Activated naive CD8-positive, alpha-beta T cell treated with anti-CD3 and anti-CD28 coated beads for 36 hours (primary cell): ENCODE measurements at places on chromosomes 3 and 15.

GRCh38 chr3:50300681-50301254, 1.6 kb upstream of the HYAL3 start:
- no peak for DNase-seq

DNA sequence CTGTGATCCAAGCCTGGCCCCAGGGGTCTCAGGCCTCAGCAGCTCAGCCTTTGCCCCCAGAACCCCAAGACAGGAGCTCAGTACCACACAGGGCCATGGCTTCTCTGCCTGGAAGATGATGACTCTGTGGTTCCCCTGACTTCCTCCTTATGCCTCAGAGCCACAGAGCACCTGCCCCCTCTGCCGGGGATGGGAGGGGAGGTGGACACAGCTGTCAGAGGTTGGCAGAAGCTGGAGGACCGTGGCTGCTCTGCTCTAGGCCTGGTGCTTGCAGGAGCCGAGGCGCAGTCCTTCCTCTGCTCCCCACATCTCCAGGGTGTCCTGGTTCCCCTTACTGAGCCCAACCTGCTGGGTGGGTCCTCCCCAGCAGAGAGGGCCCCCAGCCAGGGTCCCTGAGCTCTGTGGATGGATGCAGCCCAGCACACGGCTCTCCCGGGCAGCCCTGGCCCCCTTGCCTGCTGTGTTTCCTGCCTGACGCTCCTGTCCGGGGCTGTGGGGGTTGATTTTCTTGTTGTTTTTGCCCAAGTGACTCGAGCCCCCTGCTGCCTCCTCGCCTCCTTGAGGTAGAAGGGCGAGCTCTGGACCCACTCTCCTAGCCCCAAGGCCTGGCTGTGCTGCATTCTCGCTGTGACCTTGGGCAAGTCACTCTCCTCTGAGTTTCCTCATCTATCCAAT, 36.6 kb downstream of the PSTPIP1 start:
- DNase-seq = no peak

DNA sequence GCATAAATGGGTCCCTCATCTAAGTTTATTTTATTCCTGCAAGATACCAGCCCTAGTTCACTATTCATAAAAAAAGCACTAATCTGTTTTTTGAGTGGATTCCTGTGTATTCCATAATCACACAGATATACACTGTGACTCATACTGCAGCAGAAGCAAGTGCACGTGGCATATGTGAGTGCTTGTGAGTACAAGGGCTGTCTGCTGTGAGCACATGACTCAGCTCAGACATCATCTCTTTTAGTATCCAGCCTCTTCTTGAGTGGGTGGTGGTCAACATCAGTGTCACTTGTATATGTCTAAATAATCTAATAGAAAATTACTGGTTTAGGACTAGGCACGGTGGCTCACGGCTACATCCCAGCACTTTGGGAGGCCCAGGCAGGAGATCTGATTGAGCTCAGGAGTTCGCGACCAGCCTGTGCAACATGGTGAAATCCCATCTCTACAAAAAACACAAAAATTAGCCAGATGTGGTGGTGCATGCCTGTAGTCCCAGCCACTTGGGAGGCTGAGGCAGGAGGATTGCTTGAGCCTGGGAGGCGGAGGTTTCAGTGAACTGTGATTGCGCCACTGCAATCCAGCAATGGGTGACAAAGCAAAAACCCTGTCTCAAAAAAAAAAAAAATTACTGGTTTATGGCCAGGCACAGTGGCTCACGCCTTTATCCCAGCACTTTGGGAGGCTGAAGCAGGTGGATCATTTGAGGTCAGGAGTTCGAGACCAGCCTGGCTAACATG, 49.8 kb downstream of the NIPA2 start:
- no peak for DNase-seq

DNA sequence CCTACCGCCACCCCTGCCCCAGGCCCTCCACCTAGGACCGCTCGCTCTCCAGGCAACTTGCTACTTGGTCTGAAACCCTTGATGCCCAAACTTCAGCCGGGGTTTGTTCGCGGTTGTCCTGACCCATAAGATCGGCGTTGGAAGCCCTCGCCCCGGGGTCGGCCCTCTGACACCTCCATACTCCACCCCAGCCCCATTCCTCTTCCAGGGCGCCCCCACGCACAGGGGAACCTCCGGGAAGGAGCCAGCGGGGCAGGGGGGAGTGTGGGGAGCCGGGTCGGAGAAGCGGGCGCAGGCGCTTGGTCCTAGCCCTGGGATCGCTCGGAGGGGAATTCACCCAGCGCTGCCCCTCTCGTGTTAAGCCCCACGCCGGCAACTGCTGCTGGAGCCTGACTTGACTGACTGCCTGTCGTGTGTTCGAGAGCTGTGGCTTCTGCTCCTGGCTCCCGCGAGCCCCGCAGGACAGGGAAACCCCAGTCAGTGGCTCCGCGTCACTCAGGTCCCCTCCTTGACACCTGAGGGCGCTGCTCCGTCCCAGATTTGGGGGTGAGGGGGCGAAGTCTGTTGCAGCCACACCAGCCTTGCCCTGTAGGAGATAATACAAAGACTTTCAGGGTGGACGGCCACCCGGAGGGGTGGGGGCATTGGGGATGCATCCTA, 675 bp downstream of the RYR3 start:
- DNase-seq = no peak

GRCh38 chr3:106086038-106086437, 217.2 kb upstream of the CBLB start:
- no peak for DNase-seq

- DNase-seq = no peak
These were observed 9.2 kb upstream of the MME start for GRCh38 chr3:155070932-155071387.

DNA sequence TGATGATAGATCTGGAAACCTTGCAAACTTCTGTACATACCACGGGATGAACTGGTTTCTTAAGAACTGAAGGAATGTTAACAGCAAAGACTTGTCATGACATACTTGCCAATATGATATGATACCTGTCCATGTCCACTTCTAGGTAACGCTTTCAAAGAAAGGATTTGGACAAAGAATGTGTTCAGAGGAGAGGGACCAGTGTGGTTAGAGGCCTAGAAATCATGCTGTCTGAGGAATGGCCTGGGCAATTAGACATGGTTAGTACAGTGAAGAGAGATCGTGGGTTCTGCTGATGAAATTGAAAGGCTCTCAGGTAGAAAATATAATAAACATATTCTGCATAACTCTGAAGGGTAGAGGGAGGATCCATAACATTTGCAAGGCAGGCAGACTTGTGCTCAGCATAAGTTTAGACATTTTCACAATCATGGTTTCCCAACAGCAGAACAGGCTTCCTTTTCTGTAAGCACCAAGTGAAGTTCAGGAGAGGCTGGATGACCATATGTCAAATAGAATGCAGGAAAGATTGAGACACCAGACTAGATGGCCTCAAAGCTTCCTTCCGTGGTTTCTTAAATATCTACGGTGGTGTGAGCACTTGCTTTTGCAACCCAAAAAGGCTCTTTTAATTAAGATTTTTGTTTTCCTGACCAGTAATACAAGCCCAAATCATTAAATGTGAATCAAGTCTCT, 39.9 kb downstream of the TGFBR2 start:
- no peak for DNase-seq

GRCh38 chr3:164408326-164408725, 670.0 kb downstream of the SI start:
- no peak for DNase-seq
